SJCRH30 (cell line): ENCODE measurements at places on chromosomes 3 and 15.

DNA sequence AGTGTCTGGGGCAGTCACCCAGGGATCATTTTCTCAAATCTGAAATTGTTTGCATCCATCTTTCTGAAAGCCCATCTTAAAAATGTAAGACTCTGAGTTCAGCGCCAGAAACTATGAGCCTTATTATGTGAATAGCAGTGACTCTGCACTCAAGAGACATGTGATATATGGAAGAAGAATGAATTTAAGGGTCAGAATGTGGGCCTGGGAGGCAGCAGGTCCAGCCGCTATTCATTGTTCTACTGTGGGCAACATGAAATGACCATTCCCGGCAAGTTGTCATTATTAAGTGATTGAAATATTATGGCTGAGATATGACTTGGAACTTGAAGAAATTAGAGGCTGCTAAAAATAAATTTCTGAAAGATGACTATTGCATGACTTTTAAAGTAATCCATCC lies 228.6 kb upstream of the ARRDC4 start:
- DNase-seq, result no peak

GRCh38 chr3:74630602-74631001 lies 16.1 kb upstream of the CNTN3 start:
- DNase-seq, result no peak

GRCh38 chr3:143831208-143831607 lies 17.1 kb downstream of the SLC9A9 start:
- no peak for DNase-seq

DNA sequence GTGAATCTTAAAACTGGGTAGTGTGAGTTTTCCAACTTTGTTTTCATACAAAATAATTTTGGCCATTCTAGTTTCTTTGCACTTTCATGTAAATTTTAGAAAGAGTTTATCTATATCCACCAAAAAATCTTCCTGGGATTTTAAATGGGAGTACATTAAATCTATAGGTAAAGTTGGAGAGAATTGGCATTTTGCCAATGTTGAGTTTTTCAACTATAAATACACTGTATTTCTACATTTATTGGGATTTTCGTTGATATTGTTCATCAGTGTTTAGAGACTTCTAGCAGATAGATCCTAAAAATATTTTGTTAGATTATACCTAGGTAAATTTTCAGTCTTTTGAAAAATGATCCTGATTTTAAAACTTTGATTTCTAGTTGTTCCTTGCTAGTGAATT lies 83.1 kb upstream of the CCDC54 start:
- DNase-seq, result no peak

DNA sequence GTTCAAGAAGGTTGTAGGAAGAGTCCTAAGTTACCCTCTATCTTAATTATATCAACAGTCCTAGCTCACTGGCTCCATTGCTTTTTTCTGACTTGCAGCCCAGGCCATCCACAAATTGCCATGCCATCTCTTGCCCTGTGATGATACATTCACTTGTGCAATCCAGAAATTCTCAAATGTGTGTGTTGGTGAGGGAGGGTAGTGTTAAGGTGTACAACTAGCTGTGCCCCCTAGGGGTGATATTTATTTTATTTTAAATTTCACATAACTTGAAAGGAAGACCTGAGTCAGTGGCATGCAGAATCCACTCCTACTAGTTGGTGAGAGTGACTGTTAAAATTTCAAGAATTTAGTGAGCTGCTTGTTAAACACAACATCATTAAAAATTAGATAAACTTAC lies 156.1 kb upstream of the ANKRD28 start:
- DNase-seq, result no peak

- DNase-seq, result no peak
These were observed 48.7 kb downstream of the MYH15 start for GRCh38 chr3:108461661-108462111.

DNA sequence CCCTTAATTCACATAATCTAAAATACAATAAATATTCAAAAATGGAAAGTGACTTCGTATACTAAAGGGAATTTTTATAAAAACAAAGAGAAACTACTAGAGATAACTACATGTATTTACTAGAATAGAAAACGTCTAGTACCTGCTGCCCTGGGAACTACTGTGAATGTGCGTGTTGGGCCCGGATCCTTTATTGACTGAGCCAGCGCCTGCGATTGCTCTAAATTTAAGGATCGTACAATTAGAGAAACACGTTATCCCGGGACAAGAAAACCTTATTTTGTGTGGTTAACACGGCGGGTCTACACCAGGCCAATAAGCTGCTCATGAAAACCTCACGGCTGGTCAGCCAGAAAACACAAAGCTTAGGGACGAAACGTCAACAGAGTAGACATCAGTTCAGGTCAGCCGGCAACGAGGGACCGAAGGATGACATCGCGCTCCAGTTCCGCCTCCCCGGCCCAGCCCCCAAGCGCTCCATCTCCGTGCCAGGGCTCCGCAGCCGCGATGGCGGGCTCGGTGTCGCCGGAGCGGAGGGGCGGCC lies 555 bp downstream of the TM2D3 start:
- DNase-seq, result no peak
